ENCODE measurements at places on chromosomes 3 and 15.

DNA sequence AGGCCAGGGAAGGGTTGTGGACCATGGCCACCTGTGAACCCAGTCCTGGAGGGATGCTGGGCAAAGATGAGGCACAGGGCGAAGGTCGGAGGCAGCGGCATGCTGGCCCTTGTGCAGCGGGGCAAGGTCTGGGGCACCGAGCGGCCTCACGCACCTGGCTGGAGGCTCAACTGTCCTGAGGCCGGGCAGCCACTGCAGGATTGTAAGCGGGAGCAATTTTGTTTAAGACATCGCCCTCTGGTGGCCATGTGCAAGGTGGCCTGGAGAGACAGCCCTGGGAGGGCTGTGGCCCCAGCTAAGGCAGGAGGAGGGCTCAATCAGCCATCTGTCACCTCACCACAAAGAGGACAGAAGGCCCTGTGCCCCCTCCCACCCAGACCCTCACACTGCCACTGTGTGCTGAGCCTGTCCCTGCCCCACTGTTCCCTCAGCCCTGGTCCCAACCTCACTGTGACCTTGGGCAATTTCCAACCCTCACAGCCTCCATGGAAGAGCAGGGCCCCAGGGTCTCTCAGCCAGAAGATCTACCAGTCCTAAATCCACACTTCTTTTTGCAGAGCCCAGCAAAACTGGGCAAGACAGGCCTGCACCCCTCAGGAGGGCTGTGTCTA is 46.2 kb downstream of the TPRA1 start:
- peak; percentile 25 for DNase-seq

- no peak for DNase-seq
Measured at GRCh38 chr3:194269610-194270145, 81.5 kb downstream of the CPN2 start.

DNA sequence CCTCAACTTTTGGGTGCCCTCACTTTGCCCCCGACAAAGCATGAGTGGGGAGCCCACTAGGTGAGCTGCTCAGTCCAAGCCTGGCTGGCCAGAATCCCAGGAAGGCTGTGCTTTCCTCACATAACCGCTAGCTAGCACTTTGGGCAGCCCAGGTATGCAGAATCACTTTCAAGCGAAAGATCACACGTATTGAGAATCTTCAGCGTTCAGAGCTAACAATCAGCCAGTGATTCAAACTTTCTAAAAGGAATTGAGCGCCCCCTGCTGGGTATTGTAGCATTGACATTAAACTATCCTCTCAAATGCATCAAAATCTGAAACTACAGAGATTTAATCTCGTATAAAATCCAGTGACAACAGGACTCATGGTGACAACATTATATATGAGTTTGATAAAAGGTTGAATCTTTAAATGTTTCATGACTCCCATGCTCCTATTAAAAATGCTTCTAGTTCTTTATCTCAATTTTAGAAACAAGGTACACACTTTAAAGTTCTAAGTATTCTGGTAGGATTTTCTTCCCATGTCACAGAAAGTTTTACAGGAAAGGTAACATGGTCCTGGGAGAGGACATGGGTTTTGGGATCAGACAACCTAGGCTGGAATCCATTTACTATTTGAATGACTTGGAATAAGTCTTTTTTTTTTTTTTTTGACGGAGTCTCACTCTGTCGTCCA is 11.8 kb downstream of the ANAPC13 start:
- DNase-seq, result peak; percentile 35

GRCh38 chr15:69834761-69835160 is 263.0 kb downstream of the TLE3 start:
- DNase-seq, result no peak

GRCh38 chr3:16484216-16484615 is 29.3 kb downstream of the RFTN1 start:
- DNase-seq, result no peak

GRCh38 chr15:96325541-96326327 is 4.8 kb upstream of the NR2F2 start:
- no peak for DNase-seq

DNA sequence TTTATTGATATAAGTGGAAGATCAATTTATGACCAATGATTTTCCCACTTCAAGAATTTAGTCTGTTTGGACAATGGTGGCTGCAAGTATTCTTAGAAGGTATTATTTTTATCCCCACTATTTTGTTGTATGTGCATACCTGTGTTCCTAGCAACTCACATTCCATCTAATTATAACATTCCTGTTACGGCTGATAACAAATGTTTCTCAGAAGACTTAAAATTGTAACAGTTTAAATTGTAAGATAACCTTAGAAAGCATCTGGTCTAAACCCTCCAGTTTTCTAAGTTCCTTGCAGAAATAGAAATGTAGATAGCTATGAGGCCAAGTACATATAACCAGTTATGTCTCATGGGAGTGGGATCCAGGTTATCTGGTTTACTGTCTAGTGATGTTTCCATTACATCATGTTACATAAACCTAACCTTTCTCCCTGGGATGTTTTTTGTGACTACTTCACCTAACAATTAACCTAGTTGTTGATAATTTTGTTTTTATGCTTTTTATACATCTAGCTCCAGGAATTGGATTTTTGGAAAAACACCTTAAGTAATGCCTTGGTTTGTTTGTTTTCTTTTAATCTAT is 11.1 kb upstream of the MFN1 start:
- no peak for DNase-seq

Measured in stimulated activated CD8-positive, alpha-beta memory T cell treated with anti-CD3 and anti-CD28 coated beads, Interleukin-12 subunit alpha, Interleukin-12 subunit beta, amount 100 ng/mL, for 4 hours (primary cell).